ENCODE measurements at places on chromosomes 2 and 18.

GRCh38 chr2:165015052-165015642 lies 59.8 kb upstream of the SLC38A11 start:
- DNase-seq: peak; percentile 75

DNA sequence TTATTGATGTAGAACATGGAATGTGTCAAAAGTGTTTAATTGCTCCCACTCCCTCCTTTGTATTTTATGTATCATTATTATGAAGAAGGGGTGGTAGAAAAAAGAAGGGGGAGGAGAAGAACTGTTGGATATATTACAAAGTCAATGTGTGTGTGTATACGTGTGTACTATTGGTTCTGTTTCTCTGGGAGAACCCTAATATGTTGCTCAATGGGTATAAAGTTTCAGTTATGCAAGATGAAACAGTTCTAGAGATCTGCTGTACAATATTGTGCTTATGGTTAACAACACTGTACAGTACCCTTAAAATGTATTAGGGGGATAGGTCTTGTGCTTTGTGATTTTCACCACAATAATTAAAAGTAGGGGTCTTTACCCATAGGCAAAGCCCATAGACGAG lies 58.1 kb upstream of the ZC3H15 start:
- no peak for DNase-seq

DNA sequence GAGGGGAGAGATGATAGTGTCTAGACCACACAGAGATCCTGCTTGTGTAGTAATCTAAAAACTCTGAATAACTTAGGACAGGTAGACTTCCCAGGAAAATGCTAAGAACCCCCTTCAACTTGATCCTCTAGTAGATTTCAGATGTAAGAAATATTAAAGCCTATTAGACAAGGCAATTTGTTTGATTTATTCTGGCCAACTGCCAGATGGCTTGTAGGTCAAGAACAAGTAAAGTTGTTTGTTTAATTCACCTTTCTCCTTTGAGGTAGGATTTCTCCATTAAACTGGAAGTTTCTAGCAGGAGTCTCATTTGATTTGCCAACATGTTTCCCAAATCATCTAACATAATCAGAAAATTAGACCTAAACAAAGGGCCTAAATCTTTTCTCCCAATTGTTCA lies 48.6 kb downstream of the SH3RF3 start:
- DNase-seq: no peak

GRCh38 chr18:23735021-23735464 lies 45.8 kb downstream of the LAMA3 start:
- DNase-seq: no peak

- DNase-seq: no peak
Measured at GRCh38 chr2:37767046-37767445, 95.6 kb upstream of the CDC42EP3 start.

GRCh38 chr2:215680605-215681598 lies 245.0 kb upstream of the FN1 start:
- DNase-seq: peak; percentile 80

GRCh38 chr2:232941912-232942594 lies 71.0 kb downstream of the NGEF start:
- DNase-seq: no peak

DNA sequence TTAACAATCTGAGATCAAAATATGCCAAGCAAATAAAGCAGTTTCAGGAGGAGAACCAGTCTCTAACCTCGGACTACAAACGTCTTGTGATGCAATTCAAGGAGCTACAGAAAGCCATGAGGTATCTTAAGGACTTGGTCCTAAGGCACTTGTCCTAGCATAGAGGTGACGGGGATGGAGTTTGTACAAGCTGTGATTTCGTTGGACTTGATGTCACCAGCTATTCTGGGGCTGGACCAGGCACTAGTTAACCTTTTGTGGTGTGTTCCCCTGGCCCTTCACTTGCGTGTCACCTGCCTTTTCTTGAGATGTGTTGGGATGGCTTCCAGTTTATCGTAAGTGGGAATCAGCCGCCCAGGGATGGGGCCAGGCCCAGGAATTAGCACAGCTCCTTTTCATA lies 33.7 kb downstream of the OTOF start:
- DNase-seq: no peak

DNA sequence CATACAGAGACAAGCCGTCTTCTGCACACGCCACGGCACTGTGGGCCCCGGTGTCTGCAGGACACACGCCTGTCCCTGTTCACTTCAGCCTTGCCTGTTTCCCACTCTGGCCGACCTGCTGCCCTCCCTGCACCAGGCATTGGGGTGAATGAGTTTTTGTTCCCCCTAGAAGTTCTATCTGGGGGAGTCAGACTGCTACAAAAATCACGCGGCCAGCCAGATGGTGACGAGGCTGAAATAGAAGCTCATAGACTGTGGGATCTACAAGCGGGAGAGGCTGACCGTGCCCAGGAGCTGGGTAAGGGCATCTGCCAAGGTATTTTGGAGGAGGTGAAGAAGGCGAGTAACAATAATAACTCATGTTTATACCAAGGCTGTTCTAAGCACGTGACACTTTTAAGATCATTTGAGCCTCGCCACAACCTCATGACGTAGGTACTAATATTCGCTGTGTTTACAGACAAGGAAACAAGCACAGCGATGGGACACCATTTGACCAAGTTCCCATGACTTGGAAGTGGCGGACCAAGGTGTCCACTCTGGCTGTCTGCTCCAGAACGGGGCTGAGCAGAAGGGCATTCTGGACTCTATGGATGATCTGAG lies 53.6 kb downstream of the KCNF1 start:
- no peak for DNase-seq

DNA sequence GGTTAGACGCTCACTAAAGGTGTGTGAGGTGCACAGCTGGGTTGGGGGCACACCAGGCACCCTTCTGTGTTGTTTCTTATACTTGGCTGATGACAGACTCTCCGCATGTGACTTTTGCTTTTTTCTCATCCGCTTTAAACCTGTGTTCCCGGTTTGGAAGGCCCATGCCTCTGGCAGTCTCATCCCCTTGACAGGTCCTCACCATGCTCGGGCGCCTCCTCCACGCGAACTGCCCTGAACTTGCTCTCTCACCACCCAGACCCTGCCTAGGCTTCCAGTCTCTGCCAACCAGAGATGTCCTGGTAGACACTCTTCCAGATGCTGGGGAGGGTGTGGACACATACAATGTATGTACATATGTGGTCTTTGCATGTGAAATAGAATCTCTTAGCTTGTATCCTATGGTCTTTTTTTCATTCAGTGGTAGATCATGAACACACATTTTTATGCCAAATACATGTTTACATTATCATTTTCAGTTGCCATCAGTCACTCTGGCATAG lies 79.8 kb downstream of the LIMS1 start:
- DNase-seq: no peak

DNA sequence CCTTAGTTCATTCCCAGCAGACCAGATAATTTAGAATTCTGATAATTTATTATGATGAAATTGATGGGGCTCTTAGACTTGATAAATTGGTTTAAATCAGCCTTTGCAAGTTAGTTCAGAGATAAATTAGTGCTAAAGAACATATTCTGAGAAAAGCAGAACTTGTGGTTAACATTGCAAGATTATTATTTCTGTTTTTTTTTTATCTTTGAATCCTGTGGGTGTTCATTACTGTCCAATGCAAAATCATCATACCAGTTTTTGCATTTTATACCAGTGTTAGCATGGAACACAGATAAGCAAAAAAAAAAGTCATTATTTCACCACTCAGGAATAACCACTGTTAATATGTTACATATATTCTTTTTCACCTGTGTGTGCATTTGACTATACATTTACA lies 9.1 kb downstream of the SEPTIN2 start:
- DNase-seq: no peak

GRCh38 chr2:140154706-140155105 lies 1374.5 kb upstream of the NXPH2 start:
- no peak for DNase-seq

GRCh38 chr18:69559604-69560003 lies 158.9 kb downstream of the DOK6 start:
- no peak for DNase-seq

GRCh38 chr2:229909090-229909489 lies 12.7 kb downstream of the TRIP12 start:
- no peak for DNase-seq

- no peak for DNase-seq
Measured at GRCh38 chr2:178270338-178270737, 76.0 kb downstream of the OSBPL6 start.

DNA sequence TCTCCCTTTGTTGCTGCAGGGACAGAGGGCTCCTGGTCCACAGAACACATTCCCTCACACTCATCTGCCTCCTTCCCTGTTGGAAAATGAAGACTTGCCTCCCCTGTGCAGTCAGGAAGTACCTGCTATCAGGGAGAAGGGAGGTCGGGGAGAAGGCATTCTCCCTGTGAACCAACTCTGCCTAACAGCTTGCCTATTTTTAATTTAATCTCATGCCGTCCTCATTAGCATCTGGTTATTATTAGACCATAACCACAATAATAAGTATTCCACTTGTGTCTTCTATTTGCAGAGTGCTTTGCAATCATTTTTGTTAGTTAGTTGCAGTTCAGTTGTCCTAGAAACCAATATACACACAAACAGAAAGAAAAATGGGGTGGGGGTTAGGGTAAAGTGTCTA lies 232.6 kb upstream of the SKOR2 start:
- no peak for DNase-seq

GRCh38 chr18:61957801-61958516 lies 65.2 kb upstream of the RNF152 start:
- DNase-seq: no peak

- no peak for DNase-seq
Measured at GRCh38 chr2:196167666-196168065, 3.7 kb downstream of the STK17B start.

DNA sequence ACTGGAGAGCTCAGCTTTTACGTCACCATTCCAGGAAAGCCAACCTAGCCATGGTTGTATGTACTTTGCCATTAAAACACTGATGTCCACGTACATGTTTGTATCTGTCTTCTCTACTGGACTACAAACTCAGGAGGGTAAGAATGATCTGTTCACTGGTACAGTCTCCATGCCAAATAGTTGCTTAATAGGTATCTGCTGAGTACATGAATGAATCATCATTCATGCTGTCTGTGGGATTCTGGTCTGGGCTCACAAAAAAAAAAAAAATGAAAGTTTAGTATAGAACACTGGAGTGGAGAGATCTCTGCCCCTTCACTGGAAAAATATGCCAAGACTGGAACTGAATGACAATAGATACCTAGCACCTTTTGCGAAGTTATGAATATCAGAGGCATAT lies 102.6 kb upstream of the ITGA4 start:
- no peak for DNase-seq

GRCh38 chr2:111652038-111652437 lies 232.0 kb downstream of the ANAPC1 start:
- DNase-seq: no peak

- no peak for DNase-seq
Measured at GRCh38 chr2:214737188-214737587, 72.3 kb downstream of the BARD1 start.

- DNase-seq: no peak
Measured at GRCh38 chr2:3459185-3460015, 59.9 kb downstream of the ADI1 start.

- DNase-seq: no peak
Measured at GRCh38 chr18:50189160-50189559, 5.8 kb downstream of the MYO5B start.

DNA sequence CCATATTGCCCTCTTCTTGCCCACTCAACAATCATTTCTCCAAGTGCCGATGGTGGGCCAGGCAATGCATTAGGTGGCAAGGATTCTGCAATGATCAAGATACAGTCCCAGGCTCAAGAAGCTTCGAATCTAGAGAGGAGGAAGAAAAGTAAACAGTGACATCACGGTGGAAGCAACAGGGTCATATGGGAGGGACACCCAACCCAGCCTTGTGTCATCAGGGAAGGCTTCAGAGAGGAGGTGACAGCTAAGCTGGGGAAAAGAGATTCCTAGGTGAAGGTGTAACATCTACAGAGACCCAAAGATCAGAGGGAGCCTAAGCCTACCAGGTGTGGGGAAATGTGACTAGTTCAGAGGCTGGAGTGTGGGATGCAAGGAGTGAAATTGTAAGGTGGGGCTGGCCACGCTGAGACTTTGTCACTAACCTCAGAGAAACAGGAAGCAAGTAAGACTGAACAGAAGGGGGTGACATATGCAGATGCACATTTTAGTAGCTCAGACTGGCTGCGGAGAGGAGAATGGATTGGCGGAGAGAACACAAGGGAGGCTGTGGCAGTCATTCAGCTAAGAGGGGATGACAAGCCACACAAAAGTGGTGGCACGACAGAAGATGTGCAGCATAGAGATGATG lies 104.9 kb downstream of the ANKRD44 start:
- DNase-seq: no peak

DNA sequence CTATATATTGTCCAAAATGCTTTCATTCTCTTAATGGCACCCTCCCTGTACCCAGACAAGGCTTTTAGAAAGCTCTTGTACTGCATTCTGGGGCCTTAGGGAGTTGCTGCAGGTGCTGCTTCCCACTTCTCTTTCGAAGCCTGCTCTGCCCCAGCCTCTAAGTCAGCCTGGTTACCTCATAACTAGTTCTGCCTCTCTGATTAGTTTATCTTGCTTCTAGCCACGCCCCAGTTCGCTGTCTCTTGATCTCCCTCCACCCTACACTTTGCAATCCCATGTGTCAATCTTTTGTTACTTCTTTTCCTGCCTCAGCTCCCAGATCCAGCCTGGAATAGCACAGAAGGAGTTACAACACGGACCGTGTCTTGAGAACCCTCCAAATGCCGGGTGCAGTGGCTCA lies 13.8 kb upstream of the NCOA1 start:
- no peak for DNase-seq

DNA sequence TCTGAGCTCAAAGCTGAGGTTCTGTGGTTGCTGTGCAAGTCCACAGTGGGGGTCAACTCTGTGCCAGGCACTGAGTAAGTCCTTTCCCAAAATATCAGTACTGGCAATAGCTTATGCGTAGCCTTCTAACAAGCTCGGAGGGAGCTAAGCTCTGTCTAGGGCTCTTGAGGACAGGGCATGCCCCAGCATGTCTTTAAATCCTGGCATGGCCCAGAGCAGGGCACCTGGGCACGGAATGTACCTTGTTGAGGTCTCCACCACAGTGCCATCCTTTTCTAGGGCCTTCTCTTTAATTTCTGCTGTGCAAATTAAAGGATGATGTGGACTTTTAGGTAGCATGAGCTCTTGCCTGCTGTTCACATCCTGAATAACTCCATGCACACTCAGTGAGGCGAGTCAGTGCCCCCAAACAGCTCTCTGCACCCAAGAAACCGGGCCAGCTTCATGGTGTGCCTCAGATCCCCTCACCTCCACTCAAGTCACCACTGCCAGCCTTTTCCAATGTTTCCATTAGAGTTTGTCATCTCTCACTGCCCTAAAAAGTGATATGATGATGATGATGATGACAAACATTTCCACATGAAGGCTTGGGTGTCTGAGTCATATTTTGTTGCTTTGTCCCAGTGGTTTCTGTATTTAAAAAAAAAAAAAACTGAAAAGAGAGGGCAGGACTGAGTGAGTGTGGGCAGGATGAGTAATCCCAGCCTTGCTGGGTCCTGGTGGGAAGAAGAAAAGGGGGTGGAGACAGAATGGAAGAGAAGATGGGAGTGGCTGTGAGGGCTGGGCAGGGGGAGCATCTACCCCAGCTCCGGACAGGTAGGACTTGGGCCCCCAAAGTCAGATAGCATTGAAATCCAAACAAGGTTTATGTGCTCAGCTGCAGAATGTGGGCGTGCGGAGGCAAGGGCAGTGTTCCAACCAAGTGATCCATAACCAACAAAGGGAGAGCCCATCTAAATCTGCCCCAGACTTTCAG lies 78.9 kb downstream of the ZBTB7C start:
- no peak for DNase-seq
